ENCODE measurements at places on chromosomes 16 and 17. TPM values are rescaled to one million over a fixed set of nuclear protein-coding genes. Genes with fewer than 3 reads are reported as not detected.

The CD300LB gene
- total RNA-seq: not detected

The AANAT gene
- total RNA-seq: not detected

The PERCC1 gene
- total RNA-seq: not detected

The SOST gene
- total RNA-seq: not detected

The HOXB6 gene
- total RNA-seq: not detected

The LLGL2 gene
- total RNA-seq: 9.6 TPM

The CA5A gene
- total RNA-seq: not detected

The XYLT1 gene
- total RNA-seq: 5.1 TPM

The CACNG1 gene
- total RNA-seq: not detected

The SLC22A31 gene
- total RNA-seq: 0.49 TPM
